ENCODE measurements at places on chromosomes 5 and 9. TPM values are rescaled to one million over a fixed set of nuclear protein-coding genes. Genes with fewer than 3 reads are reported as not detected.
A peak's percentile ranks its signal among the peaks of the same experiment; 100 is the strongest.

ZBTB6 gene
- 7.3 TPM for total RNA-seq

GRCh38 chr5:1315709-1316587, 21.1 kb upstream of the TERT start:
- no peak for DNase-seq

DNA sequence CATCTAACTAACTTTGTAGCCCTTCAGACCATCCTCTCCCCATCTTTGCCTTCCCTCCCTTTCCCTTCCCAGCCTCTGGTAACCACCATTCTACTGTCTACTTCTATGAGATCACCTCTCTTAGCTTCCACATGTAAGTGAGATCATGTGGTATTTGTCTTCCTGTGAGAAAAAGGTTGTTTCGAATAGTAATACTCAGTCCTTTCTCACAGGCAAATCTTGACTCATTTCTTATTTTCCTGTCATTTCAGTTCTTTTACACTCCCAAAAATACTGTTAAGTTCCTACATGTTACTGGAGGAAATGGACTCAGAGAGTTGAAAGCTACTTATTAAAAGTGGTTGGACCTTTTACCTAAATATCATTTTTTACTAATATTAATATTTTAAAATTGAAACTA, 82.1 kb downstream of the SLF1 start:
- peak; percentile 32 for DNase-seq

DNA sequence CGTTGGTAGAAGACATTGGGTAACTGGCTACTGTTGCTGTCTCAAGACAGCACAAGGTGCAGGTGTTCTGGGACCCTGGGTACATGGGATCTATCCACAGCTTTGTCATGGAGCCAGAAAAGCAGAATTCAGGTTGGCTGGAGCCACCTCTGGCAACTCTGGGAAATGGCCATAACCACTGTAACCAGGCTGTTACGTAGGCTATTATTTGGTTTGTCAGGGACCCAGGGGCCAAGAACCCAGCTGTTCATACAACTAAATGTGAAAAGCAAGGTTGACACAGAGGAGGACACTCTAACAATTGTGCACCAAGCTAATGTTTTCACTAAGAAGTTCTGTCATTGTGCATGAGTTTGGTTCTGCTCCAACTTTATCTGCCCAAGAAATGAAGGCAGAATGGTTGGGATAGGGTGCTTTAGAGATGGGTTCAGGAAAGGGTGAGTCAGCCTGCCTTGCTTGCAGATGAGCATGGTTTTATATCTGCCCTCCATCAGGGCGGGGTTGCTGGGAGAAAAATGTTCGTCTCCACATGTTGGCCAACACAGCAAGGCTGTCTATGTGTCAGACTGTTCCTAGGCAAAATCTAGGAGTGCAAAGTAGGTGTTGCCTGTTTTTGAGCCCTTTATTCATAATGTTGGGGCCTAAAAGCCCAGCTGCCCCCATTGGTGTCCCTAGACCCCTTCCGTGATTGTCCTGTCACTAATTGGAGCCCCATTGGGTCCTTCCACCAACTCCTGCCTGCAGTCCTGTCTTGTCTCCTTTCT, 131.3 kb upstream of the DAP start:
- DNase-seq: peak; percentile 44

- DNase-seq: no peak
Measured at GRCh38 chr5:118125687-118126086, 862.7 kb downstream of the DTWD2 start.

DNA sequence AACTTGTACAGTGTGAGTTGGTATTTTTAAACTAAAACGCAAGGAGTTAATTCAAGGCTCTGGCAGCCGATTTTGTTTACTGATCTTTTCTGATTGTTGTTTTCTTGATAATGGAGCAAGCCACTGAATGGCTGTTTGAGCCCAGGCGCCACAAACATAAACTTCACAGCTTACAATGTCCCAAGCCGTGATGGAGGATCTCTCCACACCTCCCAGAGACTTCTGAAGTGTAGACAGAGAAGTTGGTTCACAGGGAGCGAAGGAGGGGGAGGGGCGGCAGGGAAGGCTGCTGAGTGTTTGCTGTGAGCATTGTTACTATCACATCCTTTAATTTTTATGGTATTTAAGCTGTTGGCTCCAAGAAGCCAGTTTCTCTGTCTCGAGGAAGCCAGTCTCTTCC, 14.7 kb downstream of the ISL1 start:
- DNase-seq: no peak

- peak; percentile 85 for DNase-seq
Measured at GRCh38 chr5:109654455-109654854, 35.3 kb upstream of the MAN2A1 start.

Measured in HT1080 (cell line).